ENCODE measurements at places on chromosomes 2 and 18.

DNA sequence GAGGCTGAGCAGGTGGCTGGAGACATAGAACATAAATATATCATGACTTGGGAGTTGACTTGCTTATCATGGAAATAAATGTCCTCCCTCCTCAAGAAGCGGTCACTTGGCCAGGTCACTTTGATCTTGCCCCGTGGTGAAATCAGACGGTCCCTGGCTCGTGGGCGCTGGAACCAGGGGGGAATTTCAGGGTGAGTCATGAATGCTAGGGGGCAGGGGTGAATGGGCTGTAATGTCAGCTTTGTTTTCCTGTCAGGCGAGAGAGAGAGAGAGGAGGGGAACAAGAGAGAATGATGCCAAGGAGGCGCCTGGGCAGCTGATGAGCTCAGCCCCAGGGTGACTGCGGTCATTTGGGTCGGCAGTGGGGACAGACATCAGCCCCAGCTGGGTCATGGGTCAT is 47.7 kb downstream of the RRM2 start:
- DNase-seq, result no peak

DNA sequence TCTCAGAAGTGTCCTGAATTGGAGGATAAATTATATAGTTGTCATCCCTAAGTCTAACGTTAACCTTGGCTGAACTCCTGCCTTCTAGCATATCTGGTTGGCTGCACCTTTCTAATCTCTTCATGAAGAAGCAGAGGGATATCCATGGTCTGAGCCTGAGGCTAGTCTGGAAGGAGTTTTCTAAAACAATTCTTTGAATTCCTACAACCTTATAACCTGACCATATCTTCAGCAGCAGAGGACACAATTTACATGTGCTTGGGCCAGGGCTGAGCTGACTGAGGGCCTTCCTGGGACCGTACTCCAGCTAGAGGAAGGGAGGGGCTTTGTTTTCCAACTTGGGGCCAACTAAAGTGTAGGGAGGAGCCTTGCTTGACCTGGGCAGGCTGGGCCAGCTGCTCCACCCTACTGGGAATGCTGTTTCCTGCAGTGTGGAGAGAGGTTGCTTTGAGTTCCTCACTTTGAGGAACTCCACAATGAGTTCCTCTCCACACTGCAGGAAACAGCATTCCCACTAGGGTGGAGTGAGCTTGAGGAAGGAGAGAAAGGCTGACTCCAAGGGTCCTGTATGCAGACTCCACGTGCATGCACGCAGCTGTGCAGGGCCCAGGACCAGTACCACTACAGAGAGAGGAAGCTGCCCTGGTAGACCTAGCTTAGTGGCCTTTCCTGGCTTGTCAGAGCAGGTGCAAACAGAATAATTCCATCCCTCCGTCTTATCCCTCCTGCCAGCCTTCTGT is 19.6 kb downstream of the CEP68 start:
- DNase-seq, result no peak

DNA sequence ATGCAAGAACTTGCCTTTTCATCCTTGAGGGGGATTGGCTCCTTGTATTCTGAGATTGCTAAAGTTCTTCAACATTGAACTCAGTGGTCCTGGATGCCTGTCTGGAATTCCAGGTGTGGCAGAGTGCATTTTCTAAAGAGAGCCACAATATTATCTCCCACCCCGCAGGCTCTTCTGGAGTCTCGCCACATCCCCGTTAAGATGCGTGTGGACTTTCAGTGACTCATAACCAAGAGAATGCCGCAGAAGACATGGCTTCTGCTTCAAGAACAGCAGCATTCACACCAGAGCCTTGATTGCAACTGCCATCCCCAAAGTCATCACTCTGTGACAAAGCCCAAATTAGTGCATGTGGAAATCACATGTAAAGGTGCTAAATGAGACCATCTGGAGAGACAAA is 142.7 kb downstream of the CDH20 start:
- DNase-seq, result no peak

GRCh38 chr2:21782866-21783265 is 659.1 kb downstream of the TDRD15 start:
- DNase-seq, result no peak

GRCh38 chr2:50086450-50086849 is 932.1 kb upstream of the FSHR start:
- no peak for DNase-seq

GRCh38 chr18:62101321-62101721 is 85.5 kb downstream of the PIGN start:
- DNase-seq, result no peak

- no peak for DNase-seq
These were observed 4.1 kb upstream of the RPIA start for GRCh38 chr2:88687384-88687783.

GRCh38 chr2:215884451-215885087 is 128.8 kb downstream of the MREG start:
- DNase-seq, result no peak

DNA sequence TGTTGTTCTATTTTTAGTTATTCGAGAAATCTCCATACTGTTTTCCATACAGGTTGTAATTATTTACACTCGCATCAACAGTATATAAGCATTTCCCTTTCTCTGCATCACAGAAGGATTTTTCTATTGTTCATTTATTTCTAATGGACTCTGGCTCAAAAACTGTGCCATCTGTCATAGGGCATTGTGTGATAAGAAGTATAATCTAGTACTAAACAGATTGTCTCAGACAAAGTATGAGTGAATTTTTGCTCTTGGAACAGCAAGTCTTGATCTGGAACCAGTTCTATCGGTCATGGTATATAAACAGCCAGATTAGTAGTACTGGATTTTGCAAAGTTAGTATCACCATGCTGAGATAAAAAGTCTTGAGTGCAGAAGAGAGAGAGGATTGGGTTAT is 145.8 kb downstream of the KIAA1328 start:
- DNase-seq, result no peak

DNA sequence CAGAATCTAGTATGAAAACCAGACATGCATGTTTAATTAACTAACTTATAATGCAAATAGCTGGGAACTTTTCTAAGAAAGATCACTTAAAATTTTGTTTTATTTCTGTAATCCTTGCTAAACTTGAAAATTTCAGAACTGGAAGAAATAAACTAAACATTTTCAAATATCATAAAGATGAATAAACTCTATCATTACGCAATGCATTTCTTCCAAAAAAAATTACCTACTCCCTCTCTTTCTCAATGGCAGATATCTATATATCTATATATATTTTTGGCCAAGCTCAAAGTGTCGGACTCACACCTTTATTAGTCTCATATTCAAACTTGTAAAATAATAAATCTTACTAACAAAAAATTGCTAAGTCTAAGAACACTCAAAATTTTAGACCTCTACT is 158.1 kb downstream of the SLC39A10 start:
- DNase-seq, result no peak

DNA sequence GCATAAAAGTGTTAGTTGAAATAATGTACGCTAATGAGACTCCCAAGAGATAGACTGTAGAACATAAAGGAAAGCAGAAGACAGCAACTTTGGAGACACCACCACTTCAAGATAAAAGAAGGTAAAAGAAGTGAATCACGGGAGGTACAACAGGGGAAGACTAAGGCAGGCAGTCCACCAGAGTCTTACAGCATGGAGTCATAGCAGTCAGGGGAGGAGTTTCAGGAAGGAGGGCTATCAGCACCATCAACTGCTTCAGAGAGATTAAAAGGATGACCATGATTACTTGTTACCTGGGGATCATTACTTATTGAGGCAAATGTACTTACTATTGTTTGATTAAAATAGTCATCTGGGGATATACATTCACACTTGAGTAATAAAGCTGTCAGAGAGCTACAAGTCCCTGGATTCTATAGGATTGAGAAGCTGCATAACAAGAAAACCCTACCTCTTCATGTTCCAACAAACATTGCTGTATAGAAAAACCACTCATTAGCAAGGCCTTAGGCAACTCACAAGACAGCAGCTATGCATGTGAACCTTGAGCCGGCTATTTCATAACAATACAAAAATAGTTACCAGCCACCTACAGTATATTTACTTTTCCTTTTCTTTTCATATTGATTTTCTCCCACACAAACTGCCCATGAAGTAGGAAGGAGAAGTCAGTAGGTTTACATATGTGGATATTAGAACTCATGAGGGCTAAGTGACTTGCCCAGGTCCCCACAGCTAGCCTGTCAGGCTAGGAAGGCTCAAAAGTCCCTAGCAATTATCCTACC is 101.7 kb downstream of the PDE11A start:
- no peak for DNase-seq

DNA sequence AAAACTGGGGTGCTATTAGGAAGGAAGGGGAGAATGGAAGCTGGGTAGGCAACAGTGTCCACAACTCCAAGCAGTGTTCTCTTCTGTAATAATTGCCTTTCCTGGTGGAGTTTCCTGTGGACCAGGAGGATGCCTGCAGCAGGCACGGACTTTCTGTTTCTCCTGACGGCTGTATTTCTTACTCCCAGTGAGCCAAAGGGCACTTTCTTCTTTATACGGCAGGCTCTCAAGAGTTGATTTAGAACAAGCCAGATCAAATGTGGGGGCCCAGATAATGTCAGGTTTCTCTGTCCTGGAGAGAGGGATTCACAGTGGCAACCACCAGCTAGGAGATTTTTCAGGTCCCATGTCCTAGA is 13.0 kb upstream of the PROC start:
- no peak for DNase-seq

DNA sequence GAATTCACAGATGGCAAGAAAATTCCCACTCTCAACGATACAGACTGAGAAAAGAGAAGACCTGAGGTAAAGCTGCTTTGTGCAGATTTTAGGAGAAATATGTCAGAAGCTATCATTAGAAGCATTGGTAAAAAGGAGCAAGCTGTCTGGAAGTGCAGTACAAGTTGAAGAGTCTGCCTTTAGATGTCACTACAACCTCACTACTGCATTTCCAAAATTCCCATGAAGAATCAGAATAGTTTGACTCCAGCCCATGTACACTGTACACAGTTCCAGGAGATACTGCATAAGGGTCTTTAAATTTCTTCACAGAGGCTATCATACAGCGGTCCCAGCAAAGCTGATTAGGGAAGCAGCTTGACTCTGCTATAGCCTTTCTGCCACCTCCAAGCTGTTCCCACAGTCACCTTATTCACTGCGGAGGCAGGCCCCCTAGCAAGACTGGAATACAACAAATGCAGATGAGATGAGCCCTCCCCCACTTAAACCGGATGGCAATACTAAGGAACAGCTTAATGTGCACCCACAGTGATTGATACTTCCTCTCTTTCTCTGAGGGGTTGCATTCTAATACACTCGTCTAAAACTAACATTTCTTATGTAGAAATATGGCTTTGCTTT is 527.4 kb downstream of the TMEM182 start:
- no peak for DNase-seq

DNA sequence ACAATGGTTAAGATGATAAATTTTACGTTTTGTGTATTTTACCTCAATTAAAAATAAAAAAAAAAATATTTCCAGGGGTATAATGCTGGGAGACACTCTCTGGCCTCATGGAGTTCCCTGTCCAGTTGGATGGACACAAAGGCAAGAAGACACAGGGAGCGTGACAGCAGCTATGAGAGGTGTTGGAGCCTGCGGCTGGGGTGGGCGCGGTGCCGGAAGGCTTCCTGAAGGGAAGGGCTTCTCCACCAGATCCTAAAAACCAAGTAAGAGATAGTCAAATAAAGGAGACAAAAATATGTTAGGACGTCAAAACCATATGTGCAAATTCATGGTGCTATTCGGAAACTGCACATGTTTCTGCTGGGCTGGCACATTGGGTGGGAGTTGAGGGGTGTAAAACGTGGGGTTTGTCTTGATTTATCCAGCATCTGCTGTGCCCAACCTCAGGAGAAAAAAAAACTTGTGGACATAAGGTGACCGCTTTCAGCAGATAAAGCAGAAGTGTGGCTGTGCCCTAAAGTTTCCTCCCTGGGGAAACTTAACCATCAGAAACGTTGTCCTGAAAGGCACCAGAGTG is 467.6 kb downstream of the RNF144A start:
- no peak for DNase-seq

GRCh38 chr18:66792466-66792865 is 188.6 kb upstream of the CDH19 start:
- no peak for DNase-seq

DNA sequence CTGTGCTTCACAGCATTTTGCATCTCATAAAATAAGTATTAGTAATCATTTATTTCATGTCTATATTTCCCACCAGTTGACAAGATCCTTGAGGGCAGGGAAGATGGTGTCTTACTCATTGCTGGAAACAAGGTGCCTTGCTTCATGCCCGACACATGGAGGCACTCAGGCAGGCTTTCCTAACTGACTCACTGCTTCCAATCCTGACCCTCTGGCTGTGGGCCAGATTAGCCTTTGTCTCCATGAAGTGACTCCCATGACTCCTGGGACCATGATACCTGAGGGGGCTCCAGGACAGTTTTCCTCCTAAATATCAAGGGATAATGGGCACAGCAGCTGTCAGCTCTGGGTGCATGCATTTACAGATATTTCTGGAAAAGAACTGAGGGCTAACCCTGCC is 275.1 kb downstream of the AGPS start:
- no peak for DNase-seq

DNA sequence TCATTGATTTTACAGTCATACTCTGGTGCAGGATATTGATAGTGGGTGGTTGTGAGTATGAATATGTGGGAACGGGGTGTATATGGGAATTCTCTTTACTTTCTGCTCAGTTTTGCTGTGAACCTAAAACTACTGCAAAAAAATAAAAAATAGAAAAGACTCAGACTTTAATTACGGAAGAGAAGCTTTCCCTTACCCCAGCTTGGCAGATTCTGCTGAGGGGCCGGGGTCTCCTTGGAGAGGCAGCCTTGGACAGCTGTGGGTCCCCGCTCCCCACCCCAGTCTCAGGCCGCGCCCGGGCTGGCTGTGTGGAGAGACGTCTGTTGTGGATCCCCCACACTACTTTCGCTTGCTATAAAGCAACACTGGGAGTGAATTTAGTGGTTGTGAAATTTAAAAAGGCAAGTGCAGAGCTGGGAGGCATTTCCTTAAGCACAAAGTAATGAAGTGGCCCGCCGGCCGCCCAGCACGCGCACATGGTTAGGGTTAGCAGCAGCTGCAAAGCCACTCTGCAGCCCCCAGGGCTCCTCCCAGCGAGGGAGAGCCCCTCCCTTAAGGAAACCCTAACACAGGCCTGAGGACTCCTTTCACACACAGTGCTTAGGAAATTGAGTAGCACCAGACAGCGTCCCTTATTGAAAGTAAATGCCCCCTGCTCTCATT is 102.4 kb downstream of the DDX1 start:
- no peak for DNase-seq

DNA sequence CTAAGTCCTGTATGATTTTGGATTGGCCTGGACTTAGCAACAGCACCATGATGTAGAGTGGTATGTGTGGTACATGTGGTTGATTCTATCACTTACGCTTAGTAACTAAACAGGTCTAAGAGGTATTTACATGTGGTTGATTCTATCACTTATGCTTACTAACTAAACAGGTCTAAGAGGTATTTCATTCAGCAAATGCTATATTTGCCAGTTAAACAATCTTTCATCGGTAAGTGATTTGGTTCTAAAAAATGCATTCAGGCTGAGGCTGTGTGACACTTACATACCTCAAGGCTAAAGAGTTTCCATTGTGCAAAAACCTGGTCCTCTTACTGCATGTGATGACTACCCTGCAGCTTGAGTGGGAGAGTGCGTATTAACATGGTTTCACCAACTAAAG is 13.1 kb downstream of the EIF4E2 start:
- DNase-seq, result no peak
